ENCODE measurements at places on chromosomes 1 and 21.

DNA sequence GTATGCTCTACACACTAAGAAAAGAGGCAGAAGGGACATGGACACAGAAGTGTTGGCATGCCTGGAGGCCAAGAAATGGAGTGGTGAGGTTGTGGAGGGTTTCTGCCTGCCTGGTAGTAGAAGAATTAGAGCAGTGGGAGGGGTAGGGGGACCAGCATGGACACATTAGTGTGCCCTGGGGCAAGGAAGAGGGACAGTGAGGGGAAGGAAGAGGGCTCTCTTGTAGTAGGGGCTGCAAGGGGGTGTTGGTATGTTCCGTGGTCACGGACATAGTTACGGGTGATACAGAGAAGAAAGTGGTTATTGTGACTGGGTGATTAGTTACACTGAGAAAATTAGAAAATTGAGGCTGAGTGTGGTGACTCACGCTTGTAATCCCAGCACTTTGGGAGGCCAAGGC lies 23.3 kb downstream of the LEMD1 start:
- DNase-seq, result no peak

- DNase-seq, result no peak
Measured at GRCh38 chr1:172602706-172603105, 56.2 kb upstream of the FASLG start.

GRCh38 chr1:40141878-40142535 lies 19.2 kb upstream of the RLF start:
- no peak for DNase-seq

DNA sequence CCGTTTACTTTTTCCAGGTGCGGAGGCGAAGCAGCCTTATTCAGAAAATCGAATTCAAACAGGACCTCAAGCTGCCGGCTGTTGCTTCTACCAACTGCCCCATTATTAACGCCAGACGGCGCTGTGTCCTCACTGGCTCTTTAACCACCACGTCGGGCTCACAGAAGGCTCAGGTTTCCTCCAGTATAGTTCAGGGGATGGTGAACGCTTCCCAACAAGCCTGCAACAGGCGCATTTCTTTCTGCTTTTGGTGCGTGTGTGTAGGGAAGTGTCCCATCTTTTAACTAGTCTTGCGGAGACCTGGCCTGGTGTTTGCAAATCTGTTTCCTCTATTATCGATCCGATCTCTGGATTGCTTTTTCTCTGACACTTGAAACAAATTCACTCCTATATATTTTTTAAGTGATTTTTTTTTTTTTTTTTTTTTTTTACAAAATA lies 791 bp upstream of the STUM start:
- peak; percentile 83 for DNase-seq

GRCh38 chr1:179877586-179878265 lies at the start of gene TOR1AIP2:
Gene TOR1AIP2, minus strand, starts transcription at chr1:179877803. Its CDS starts 25,138 bp downstream, at chr1:179852665.
- DNase-seq, result peak; percentile 74

- no peak for DNase-seq
Measured at GRCh38 chr1:44531785-44532566, 126.9 kb downstream of the RNF220 start.

- no peak for DNase-seq
Measured at GRCh38 chr1:204947338-204947737, 76.7 kb downstream of the NFASC start.

GRCh38 chr1:88935522-88936222 lies 44.3 kb upstream of the GTF2B start:
- peak; percentile 48 for DNase-seq

DNA sequence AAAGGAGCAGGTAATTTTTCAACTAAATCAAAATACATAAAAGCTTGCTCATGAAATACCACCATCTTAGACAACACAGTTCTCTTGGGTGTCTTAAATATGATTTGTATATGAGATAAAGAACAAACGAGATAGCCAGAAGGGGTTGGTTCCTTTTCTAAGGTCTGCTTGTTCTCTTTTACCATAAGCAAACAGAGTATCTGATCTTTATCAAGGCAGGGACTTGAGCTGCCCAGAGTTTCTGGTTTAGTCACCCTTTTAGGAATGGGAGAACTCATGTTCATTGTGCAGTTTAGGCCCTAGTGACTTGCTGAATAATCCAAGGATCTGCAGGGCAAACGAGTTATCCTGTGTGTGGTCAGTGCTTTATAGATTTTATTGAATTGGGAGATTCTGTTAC lies 3.0 kb upstream of the SUCO start:
- no peak for DNase-seq

GRCh38 chr1:89332461-89332860 lies 31.4 kb upstream of the GBP6 start:
- DNase-seq, result no peak

DNA sequence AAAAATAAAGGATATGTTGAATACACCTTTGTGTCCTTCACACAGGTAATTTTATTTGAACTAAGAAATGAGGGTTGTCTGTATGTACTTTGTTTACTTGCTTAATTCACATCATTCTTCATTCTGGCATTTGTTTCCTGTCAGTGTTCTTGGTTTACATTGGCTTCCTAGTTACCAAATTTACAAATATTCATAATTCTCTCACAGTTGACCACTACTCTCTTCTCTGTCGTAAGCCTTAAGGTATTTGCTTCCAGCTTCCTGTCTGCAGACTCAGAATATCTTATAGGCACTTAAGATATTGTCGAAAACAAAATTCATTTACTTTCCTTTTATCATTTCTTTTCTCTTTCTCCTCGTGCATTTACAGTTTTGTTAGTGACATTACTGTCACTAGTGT lies 15.9 kb downstream of the RNPC3 start:
- no peak for DNase-seq

- no peak for DNase-seq
Measured at GRCh38 chr1:33925586-33925985, 61.7 kb downstream of the HMGB4 start.

DNA sequence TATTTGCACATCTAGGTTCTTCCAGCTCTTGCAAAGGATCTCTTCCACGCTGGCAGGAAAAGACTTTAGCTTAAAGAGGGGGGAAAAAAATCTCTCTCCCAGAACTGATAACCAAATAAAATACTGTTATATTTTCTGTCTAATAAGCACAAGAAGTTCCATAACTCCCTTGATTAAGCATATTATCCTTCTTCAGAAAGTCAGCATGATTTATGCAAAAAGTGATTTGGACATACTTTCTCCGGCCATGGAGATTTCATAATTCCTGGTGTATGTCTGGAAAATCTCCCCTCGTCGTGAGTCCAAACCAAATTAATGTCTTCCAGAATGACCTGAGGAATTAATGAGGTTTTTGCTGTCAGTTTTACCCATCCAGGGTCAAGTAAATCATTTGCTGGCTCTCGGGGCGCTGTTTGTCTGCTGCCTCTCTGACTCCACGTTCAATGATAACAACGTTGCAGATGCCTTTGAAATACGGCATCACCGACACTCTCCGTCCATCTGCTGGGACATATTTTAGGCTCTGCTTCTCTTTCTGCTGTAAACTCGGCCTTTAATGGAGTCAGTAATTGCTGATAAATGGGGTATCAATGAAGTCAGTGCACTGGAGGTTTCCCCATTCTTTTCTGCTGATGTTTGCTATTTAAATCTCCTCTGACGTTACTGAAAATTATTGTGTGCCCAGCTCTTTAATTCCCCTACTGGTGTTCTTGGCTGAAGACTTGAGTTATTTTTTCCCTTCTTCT lies 112.9 kb downstream of the HLX start:
- peak; percentile 55 for DNase-seq

GRCh38 chr1:157105988-157106812 lies 6.6 kb upstream of the ETV3L start:
- DNase-seq, result peak; percentile 79

GRCh38 chr1:109713636-109714035 lies 1.6 kb downstream of the GSTM5 start:
- no peak for DNase-seq

- DNase-seq, result no peak
Measured at GRCh38 chr1:90007979-90008404, 13.1 kb downstream of the ZNF326 start.
